ENCODE measurements at places on chromosomes 3 and 15.

- DNase-seq = no peak
Measured at GRCh38 chr3:88986834-88987233, 120.6 kb upstream of the EPHA3 start.

DNA sequence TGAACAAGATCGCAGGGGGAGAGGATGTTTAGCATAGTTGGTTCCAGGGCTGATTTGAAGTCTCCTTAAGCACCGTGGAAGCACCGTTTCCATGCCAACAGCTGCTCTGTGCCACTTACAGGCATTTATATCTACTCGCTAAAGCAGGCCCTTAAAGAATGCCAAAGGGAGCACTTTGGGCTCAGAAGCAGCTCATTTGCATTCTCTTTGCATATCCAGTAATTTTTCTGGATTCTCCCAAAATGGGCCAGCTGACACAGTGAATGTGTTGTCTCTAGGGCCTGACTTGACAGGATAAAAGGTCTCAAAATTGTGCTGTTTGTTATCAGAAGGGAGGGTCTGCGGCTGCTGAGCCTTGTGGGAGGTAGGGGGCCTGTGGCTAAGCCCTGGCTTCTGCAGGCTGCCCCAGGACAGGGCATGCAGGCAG, 138.6 kb downstream of the FBLN2 start:
- no peak for DNase-seq

DNA sequence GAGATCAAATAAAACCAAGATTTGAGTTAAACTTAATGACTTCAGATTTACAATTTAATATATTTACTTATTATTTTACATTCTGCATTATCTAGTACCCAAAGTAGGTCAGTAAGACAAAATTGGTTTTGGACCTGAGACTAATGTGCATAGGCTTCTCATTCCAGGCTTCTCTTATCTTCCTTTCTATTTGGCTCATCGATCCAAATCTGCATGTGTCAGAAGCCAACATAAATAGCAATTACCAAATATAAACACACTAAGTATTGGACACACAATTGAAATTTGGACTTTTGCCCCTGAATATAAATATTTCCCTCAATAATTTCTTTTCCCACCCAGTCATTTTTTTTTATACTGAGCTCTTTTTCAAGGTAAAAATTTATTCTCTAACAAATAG, 290.6 kb upstream of the ARHGEF26 start:
- DNase-seq = no peak

DNA sequence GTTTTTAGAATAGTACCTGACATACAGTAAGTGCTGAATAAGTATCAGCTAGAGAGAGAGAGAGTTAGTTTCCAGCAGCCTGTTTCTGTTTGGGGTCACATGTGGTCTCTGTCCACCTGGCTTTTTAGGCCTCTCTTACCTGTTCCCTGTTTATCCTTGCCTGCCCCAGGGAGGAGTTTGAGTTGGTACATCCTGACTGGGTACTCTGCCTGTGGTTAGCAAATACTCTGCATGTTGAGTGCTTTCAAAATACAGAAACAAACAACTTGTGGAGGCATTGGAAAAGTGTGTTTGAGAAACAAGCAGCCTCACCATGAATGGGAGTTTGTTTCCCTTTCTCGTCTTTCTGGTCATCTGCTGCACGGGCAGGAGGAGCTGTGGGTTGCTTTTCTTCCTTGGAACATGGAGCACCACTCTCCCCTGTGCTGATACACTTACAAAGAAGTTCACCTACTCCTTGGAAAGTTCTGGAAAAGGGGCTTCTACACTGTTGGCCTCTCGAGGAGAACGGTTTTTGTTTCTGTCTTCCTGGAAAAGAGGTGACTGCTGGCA, 166.1 kb downstream of the PGPEP1L start:
- DNase-seq = no peak

- DNase-seq = no peak
Measured at GRCh38 chr3:122921791-122922651, 105.5 kb downstream of the SEMA5B start.

DNA sequence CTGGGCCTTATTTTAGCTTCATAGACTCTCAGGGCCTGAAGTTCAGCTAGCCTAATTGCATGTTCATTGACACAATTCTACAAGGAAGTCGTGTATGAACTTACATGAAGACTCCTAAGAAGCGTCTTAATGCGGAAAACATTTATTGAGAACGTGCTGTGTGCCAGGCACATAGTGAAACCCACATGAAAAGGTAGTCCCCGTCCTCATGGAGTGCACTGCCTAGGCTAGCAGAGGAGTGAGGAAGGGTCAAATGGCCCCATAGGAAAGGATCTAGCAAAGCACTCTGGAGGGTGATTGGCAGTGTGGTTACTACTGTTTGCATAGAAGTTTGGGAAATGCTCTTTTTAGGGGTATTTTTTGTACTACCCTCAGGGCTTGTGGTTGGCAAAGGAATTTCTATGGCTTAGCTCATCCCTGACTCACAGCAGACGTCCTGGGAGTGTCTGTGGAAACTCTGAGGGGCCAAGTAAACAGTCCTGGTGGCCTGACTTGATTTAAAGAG, 854 bp upstream of the NPTN start:
- DNase-seq = peak; percentile 76

DNA sequence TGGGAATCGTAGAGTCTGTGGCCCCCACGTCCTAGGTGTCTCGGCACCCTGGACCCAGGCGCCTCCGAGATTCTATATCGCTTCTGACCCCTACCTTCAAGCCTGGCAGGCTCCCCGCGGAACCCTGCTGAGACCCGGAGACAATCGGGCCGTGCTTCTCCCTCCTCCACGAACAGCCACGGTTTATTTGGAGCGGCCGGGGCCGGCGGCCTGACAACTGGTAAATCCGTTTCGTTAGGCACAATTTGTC, 1.4 kb downstream of the GATA2 start:
- no peak for DNase-seq

Data from inflammatory macrophage treated with lipopolysaccharide for 1 hour (primary cell).